Naive thymus-derived CD4-positive, alpha-beta T cell (primary cell): ENCODE measurements at places on chromosomes 5 and 9.

GRCh38 chr9:18678821-18679590 is 205.1 kb downstream of the ADAMTSL1 start:
- no peak for DNase-seq
- no peaks in the 10 kb centered on the region for H3K36me3 ChIP-seq
- H3K4me1 ChIP-seq = no peaks in the 10 kb centered on the region

- H3K4me3 ChIP-seq = no peak overlapping the region
- H3K4me1 ChIP-seq = peaks cover 10% of the 10 kb centered on the region
- H3K27me3 ChIP-seq = no peaks in the 10 kb centered on the region
- H3K36me3 ChIP-seq = no peaks in the 10 kb centered on the region
These were observed 52.5 kb upstream of the NKD2 start for GRCh38 chr5:955886-956761.

DNA sequence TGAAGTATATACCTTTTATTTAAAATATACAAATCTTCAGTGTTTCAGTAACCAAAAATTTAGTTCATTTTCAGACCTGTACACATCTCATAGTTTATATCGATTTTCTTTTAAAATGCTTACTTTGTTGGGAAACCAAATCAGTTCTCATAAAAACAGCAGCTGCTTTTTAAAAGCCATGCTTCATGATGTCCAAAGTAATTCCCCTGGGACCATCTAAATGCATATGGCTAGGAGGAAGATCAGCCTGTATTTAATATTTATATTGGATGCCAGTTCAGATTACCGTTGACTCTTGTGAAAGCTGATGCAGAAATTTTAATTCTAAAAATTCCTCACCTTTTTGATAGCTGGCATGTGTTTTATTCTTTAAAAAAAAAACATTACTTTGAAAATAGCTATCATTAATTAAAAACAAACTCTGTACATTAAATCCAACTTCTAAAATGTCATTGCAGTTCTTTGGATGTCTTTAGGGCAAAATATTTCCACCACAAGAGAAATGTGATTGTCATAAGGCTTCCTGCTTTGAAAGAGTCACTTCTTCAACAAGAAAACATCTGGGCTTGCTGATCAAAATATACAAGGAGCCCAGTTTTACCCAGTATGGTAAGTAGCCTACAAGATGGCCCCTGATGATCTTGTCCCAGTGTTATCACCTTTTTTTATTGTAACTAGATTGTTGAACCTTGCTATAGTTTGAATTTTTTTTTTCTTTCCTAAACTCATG is 1242.9 kb upstream of the CDH6 start:
- H3K4me3 ChIP-seq = no peak overlapping the region
- DNase-seq = no peak
- H3K27ac ChIP-seq = no peak overlapping the region
- no peaks in the 10 kb centered on the region for H3K36me3 ChIP-seq
- no peaks in the 10 kb centered on the region for H3K4me1 ChIP-seq
- no peaks in the 10 kb centered on the region for H3K27me3 ChIP-seq

GRCh38 chr5:167348980-167349379 is 942.5 kb upstream of the WWC1 start:
- no peak for DNase-seq
- H3K36me3 ChIP-seq = no peaks in the 10 kb centered on the region
- H3K27me3 ChIP-seq = no peaks in the 10 kb centered on the region
- H3K27ac ChIP-seq = no peak overlapping the region
- no peaks in the 10 kb centered on the region for H3K4me1 ChIP-seq

GRCh38 chr5:163005949-163006348 is 431.4 kb upstream of the CCNG1 start:
- no peak for DNase-seq
- H3K4me1 ChIP-seq = no peaks in the 10 kb centered on the region
- no peak overlapping the region for H3K27ac ChIP-seq
- no peaks in the 10 kb centered on the region for H3K36me3 ChIP-seq

- H3K27me3 ChIP-seq = no peaks in the 10 kb centered on the region
- peaks cover 12% of the 10 kb centered on the region for H3K4me1 ChIP-seq
- no peak overlapping the region for H3K4me3 ChIP-seq
- no peak for DNase-seq
- no peaks in the 10 kb centered on the region for H3K36me3 ChIP-seq
These were observed 177.9 kb upstream of the MAP3K1 start for GRCh38 chr5:56637321-56637920.
